Left lung (tissue), 14 donors: ENCODE measurements at places on chromosomes 6 and 20. TPM values are rescaled to one million over a fixed set of nuclear protein-coding genes. Genes with fewer than 3 reads are reported as not detected.
A peak's percentile ranks its signal among the peaks of the same experiment; 100 is the strongest.

- DNase-seq: no peak
These were observed 300.8 kb upstream of the STXBP5 start for GRCh38 chr6:146903451-146903850.

GRCh38 chr6:43838276-43839036 lies 68.4 kb downstream of the VEGFA start:
- DNase-seq: peak; percentile 75

GRCh38 chr20:56437196-56437960 lies 25.3 kb downstream of the CASS4 start:
- no peak for DNase-seq

RSPO4 gene
- total RNA-seq: 2.2 TPM

DNA sequence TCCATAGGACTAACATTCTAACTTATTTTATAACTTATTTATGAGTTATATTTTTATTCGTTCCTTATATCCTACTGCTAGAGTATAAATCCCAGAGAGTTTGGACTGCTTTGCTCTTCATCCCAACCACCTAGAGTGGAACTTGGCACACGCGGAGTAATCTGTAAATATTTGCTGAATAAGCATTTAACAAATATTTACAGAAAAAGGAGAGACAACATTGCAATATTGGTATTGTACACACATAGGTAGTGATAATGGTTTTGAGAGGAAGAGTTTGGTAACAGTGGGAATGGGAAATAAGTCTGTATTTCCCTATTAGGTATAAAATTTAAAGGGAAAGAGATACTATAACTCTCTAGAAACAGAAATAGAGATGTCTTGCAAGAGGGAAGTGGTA lies 634.8 kb upstream of the CITED2 start:
- DNase-seq: no peak

SSTR4 gene
- total RNA-seq: not detected

FRK gene
- total RNA-seq: 8.5 TPM

- DNase-seq: no peak
These were observed 5.5 kb upstream of the SALL4 start for GRCh38 chr20:51807720-51808250.

DNA sequence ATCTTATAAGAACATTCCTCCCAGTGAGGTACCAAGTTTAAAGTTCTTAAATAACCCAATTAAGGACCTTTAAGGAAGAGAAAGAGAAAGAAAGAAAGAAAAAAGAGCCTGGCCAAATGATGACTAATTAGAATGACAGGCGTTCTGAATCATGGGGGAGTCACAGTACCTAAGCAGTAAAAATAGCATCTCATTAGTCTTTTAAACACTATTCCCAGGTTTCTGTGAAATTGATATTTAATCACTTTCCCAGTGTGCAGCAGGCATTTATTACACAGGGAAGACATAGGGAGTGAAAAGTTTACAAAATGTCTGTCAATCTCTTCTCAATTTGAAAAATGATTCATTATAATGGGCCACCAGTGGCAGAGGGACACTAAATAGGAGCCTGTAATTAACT lies 251.4 kb upstream of the MANEA start:
- DNase-seq: no peak

ADGB gene
- not detected for total RNA-seq

DNA sequence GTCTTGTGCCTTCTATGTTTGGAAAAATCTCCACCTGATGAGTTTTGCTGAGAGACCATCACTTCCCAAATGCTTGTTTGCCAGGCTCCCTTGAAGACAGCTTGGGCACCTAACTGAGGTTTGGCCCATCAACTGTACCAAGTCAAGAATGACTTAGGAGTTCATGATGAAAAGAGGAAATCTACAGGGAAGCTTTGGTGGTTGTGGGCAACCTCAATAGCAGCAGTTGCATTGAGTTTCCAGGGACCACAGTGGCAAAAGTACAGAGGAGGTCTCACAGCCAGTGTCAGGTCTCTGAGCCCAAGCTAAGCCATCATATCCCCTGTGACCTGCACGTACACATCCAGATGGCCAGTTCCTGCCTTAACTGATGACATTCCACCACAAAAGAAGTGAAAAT lies 49.7 kb upstream of the PHACTR1 start:
- no peak for DNase-seq

ULBP2 gene
- 3.3 TPM for total RNA-seq

GRCh38 chr20:37316116-37316774 lies 26.8 kb downstream of the MANBAL start:
- no peak for DNase-seq

DNA sequence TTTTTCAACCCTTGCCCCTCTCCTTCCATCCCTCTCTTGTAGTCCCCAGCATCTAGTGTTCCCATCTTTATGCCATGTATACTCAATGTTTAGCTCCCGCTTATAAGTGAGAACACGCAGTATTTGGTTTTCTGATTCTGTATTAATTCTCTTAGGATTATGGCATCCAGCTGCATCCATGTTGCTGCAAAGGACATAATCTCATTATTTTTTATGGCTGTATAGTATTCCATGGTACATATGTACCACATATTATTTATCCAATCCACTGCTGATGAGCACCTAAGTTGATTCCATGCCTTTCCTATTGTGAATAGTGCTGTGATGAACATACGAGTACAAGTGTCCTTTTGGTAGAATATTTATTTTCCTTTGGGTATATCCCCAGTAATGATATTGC lies 66.8 kb downstream of the UNC5CL start:
- no peak for DNase-seq

- no peak for DNase-seq
These were observed 4.3 kb downstream of the REV3L start for GRCh38 chr6:111478749-111479148.

DNA sequence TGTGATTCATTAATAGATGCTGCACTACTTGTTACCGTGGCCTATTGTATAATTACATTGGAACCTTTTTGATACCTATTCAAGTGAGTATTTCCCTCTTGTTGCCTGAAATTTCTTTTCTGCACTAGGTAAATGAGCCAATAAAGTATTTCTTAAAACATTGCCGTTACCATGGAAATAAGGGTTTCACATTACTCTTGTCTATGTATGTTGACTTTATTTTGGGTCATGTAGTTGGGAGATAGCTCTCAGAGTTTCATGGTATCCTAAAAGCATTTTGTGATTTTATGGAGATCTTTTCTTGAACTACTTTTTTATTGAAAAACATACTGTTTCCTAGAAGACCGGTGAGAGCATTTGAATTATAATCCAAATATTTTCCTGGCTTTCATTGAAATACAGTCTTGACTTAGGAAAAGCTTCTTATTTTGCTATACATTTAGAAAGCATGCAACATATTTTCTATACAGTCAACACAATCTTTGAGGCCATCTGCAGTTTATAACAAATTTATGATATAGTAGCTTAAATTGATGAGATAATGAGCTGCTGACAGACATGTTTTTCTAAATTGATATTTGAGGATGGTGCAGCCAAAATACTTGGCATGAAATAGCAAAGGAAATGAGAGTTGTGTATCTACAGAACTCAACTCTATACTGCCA lies 650.4 kb downstream of the RFPL4B start:
- DNase-seq: no peak

DNA sequence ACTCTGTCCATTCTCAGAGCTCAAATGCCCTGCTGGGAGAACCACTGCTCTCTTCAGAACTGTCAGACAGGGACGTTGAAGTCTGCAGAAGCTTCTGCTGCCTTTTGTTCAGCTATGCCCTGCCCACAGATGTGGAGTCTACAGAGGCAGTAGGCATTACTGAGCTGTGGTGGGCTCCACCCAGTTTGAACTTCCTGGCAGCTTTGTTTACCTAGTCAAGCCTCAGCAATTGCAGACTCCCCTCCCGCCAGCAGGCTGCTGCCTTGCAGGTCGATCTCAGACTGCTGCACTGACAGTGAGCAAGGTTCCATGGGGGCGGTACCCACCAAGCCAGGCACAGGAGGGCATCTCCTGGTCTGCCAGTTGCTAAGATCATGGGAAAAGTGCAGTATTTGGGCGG lies 21.8 kb upstream of the UFL1 start:
- no peak for DNase-seq

DNA sequence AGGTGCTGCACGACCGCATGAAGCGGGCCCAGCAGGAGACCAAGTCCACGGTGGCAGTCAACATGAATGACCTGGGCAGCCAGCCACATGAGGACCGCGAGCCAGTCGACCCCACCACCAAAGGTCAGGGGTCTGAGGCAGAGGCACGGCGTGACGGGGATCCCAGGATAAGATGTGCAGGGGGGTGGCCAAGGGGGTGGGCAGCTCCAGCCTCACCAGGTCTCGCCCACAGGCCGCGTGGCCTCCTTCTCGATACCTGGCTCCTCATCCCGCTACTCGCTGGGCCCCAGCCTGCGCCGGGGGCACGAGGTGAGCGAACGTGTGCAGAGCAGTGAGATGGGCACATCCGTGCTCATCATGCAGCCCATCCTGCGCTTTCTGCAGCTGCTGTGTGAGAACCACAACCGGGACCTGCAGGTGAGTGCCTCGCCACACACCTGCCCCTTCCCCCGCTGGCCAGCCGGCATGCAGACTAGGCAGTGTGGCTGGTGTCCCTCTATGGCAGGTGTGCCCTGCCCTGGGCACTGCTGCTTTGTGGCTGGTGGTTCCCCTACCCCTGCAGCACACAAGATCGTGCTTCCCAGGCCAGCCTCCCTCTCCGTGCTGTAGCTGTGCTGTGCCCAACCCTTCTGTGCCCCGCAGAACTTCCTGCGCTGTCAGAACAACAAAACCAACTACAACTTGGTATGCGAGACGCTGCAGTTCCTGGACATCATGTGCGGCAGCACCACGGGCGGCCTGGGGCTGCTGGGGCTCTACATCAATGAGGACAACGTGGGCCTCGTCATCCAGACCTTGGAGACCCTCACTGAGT lies 25.9 kb downstream of the UQCC2 start:
- DNase-seq: no peak

RIPPLY2 gene
- not detected for total RNA-seq

GRCh38 chr20:62624325-62624690 lies 18.0 kb upstream of the SLCO4A1 start:
- DNase-seq: peak; percentile 84

GRCh38 chr6:79784395-79784753 lies 153.2 kb downstream of the SH3BGRL2 start:
- DNase-seq: no peak

DNA sequence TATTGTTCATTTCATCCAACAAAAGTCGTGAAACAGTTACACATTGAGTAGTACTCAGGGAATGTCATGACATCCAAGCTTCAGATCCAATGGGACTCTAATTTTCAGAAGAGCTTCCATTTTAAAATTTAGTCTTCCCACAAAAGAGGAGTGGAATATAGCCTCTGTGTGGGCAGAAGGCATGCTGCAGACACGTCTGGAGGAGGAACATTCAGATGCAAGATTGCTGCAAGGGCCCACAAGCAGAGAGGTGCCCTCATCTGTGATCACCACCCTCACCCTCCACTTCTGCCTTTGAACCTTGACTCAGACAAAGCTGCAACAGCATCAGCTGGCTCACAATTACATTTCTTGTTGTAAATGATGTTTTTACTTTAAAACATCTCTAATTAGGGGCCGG lies 29.9 kb downstream of the NRN1 start:
- DNase-seq: no peak

- DNase-seq: no peak
These were observed 52.8 kb downstream of the YTHDF1 start for GRCh38 chr20:63163171-63163570.

LIN28B gene
- total RNA-seq: not detected
